ENCODE measurements at places on chromosomes 12 and 14. TPM values are rescaled to one million over a fixed set of nuclear protein-coding genes. Genes with fewer than 3 reads are reported as not detected.

GRCh38 chr12:106682594-106683234, 91.8 kb upstream of the RIC8B start:
- no peak for DNase-seq

- no peak for DNase-seq
These were observed 333.6 kb downstream of the TMEM121 start for GRCh38 chr14:105859717-105860614.

- no peak for DNase-seq
These were observed 59.8 kb upstream of the KRR1 start for GRCh38 chr12:75571204-75571603.

Gene RTL1
- total RNA-seq: not detected

All from pulmonary artery endothelial cell (primary cell).